ENCODE measurements at places on chromosomes 12 and 14. TPM values are rescaled to one million over a fixed set of nuclear protein-coding genes. Genes with fewer than 3 reads are reported as not detected.

BATF gene
- not detected for total RNA-seq

NPFF gene
- total RNA-seq = not detected

CEBPE gene
- not detected for total RNA-seq

SIRT4 gene
- total RNA-seq = 2.7 TPM

KLRK1 gene
- total RNA-seq = not detected

RERGL gene
- not detected for total RNA-seq

SLC5A8 gene
- total RNA-seq = not detected

LHX5 gene
- total RNA-seq = not detected

HOXC11 gene
- 1.8 TPM for total RNA-seq

IQSEC3 gene
- total RNA-seq = 0.59 TPM

ITGA7 gene
- total RNA-seq = 23.6 TPM

CATSPERB gene
- not detected for total RNA-seq

MMP17 gene
- 18.4 TPM for total RNA-seq

FAM186B gene
- total RNA-seq = 0.09 TPM

ZFHX2 gene
- 0.30 TPM for total RNA-seq

CCDC63 gene
- total RNA-seq = not detected

Measured in smooth muscle cell of the umbilical artery (primary cell).